Fibroblast of villous mesenchyme (primary cell): ENCODE measurements at places on chromosomes 2 and 18. TPM values are rescaled to one million over a fixed set of nuclear protein-coding genes. Genes with fewer than 3 reads are reported as not detected.

COLEC11 gene
- total RNA-seq, result 0.43 and 1.6 TPM in 2 replicates

GRCh38 chr2:217853301-217853881 lies 149.4 kb downstream of the TNS1 start:
- peak; percentile 76 for DNase-seq

ACTG2 gene
- 59.6 and 113 TPM in 2 replicates for total RNA-seq

HMSD gene
- total RNA-seq, result 1.3 TPM in 2 replicates

CCBE1 gene
- 7.4 and 10.4 TPM in 2 replicates for total RNA-seq

DNA sequence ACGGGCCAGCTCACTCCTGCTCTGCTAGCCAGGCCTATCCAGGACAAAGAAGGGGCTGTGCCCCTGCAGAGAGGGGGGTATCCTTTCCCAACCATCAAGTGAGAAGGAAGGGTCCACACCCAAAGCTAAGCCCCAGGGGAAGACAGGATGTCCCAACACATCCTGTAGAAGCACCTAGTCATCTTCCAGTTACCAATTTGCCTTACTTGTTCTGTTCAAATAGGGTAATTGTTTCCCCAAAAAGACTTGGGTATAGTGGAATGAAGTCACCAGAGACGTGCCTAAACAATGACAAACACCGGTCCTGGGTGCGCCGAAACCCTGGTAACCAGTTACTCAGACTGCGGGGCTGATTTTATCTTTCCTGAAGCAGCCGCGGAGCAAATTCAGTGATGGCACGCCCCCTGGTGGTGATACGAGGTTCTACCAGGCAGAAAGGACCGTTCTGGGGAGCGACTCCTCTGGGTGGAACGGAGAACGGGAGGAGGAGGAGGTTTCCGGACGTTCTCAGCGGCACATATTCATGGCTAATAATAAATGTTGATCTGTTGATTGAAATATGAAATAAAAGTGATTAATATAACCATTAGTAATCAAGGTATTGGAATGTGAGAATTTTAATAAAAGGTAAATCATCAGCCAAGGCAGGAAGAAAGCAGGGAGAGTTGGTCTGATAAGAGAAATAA lies 109.3 kb upstream of the STON1 start:
- peak; percentile 86 for DNase-seq

- peak; percentile 22 for DNase-seq
Observed at GRCh38 chr2:179253226-179253625, 11.4 kb downstream of the SESTD1 start.

DNA sequence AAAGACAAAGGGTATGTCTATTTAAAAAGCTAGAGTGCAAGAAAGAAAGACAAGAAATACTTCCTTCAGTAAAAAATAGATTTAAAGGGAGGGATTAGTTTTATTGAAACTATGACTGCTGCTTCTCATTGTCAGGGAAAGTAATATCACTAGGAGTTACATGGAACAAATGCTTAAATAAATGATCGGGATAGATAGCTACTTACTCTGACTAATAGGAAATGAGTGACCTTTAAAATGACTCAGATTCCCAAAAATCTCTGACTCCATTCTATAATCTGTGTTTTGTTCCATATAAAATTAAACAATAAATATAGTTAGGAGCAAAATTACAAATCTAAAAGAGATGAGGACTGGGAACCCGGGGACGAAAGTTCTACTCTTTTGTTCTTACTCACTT lies 669.3 kb downstream of the NR4A2 start:
- no peak for DNase-seq

DNA sequence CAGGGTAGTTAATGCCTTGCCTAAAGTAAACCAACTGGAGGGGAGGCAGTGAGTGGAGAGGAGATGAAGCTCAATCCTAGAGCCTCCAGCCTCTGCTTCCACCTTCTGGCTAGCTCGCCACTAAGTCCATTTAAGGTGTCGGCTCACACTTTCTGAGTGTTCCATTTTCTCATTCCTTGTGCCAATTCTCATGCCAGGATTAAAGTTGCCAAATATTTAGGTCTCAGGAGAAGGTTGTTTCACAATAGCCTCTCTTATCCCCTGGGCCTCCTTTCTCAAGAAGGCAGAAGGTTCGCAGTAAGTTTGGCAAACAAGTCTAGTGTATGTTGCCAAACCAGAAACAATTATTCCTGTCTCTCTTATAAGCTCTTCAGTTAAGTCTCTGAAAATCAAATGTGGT lies 57.2 kb downstream of the TACR1 start:
- no peak for DNase-seq

CD207 gene
- not detected in 2 replicates for total RNA-seq

- DNase-seq, result peak; percentile 29
Observed at GRCh38 chr2:236576087-236576486, 6.5 kb downstream of the ACKR3 start.

- no peak for DNase-seq
Observed at GRCh38 chr2:118048401-118048800, 34.5 kb upstream of the CCDC93 start.

ADAM23 gene
- total RNA-seq, result 7.7 and 9.5 TPM in 2 replicates
